ENCODE measurements at places on chromosomes 3 and 15.
A peak's percentile ranks its signal among the peaks of the same experiment; 100 is the strongest.

DNA sequence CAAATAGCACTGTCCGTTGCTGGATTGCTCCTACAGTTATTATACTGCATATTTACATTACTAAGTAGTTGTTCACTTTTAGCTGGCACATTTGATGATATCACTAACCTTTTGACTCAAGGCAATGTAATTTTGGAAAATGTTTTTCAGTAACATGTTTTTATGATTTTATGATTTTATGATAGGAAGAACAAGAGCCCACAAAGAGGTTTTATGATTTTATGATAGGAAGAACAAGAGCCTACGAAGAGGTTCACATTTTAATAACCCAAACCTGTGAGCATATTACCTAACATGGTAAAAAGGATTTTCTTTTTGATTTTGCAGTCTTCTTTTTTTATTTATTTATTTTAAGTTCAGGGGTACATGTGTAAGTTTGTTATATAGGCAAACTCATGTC lies 172.3 kb upstream of the TPM1 start:
- no peak for DNase-seq

DNA sequence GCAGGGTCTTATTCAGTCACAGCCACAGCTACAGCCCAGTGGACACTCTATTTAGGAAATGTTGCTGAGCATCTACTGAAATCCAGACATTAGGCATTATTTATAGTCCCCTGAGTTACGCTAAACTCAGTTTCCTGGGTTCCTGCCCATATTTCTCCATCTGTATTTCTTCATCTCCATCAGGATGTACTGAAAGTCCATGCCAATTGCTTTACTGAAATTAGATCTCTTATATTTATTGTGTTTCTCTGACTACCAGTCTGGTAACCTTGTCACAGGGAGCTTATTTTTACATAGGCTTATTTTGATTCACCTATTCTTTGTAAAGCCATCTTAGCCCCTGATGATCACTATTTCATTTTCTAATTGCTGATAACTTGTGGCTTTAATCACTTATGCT lies 223.9 kb downstream of the TLE3 start:
- no peak for DNase-seq

DNA sequence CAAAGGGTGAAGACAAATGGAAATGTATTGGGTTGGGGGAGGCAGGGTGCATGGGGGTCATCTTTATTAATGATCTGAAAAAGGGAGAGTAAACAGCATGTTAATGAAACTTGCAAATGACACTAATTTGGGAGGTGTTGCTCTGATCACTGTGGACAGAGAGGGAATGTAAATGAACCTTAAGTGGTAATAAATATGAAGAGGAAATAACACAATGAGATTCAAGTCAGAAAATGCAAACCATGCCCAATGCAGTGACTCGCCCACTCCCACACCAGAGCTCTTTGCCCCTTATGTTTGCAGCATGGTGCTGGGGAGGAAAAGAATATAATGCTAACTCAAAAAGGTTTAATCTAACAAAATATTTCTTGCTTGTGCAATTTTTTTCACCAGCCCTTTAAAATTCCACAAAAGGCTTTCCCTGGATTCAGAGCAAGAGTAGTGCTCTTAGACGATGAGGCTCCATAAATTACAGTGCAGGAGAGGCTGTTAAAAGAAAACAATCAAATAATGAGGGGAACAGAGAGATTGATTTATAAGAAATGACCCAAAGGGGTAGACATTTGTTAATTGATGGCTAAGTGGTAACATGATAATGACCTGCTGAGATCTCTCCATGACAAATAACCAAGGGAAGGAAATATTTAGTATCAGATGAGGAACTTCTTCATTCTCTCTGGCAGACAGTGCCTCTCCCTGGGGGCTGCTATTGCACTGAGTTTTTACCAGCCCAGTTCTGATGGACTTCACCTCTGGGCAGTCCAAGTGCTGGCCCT lies 210.0 kb upstream of the PPP2R3A start:
- no peak for DNase-seq

- DNase-seq: no peak
Measured at GRCh38 chr15:27965546-27965945, 133.6 kb downstream of the OCA2 start.

DNA sequence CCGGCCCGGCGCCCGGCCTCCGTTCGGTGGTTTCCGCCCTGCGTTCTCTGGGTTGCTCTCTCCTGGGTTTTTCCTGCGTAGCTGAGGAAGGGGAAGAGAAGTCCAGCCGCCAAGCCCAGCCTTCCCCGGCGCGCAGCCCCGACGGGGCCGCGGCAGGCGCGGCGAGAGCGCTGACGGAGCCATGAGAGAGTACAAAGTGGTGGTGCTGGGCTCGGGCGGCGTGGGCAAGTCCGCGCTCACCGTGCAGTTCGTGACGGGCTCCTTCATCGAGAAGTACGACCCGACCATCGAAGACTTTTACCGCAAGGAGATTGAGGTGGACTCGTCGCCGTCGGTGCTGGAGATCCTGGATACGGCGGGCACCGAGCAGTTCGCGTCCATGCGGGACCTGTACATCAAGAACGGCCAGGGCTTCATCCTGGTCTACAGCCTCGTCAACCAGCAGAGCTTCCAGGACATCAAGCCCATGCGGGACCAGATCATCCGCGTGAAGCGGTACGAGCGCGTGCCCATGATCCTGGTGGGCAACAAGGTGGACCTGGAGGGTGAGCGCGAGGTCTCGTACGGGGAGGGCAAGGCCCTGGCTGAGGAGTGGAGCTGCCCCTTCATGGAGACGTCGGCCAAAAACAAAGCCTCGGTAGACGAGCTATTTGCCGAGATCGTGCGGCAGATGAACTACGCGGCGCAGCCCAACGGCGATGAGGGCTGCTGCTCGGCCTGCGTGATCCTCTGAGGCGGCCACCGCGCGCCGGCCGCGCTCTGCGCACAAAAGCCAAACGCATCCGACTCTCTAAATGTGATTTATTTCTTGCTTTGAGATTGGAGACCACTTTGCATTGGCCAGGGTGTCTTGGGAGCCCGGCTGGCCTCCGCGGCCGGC lies 727 bp downstream of the RAP2B start:
- peak; percentile 58 for DNase-seq

DNA sequence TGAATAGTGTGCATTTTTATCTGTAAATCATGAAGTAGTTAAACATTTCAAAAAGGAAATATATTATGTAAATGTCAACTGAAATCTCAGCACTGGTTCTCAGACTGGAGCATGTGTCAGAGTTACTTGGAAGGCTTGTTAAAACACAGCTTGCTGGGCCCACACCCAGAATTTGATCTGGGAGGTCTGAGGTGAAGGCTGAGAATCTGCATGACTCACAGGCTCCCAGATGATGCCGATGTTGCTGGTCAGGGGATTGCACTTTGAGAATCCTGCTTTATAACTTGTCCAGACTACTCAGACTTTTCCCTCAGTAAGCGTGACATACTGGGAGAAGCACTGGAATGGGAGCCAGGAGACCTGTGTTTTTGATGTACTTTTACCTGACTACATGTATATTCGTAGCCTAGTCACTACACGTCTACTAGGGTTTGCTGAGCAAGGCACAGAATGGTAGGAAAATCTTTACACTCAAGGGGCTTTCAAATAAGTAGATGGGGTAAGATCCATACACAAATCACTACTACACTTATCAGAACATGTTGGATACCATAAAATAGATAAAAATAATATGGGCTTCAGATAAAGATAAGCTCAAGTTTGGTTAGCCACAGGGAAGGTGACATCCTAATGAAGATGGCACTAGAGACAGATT lies 77.1 kb upstream of the MEX3B start:
- DNase-seq: no peak

DNA sequence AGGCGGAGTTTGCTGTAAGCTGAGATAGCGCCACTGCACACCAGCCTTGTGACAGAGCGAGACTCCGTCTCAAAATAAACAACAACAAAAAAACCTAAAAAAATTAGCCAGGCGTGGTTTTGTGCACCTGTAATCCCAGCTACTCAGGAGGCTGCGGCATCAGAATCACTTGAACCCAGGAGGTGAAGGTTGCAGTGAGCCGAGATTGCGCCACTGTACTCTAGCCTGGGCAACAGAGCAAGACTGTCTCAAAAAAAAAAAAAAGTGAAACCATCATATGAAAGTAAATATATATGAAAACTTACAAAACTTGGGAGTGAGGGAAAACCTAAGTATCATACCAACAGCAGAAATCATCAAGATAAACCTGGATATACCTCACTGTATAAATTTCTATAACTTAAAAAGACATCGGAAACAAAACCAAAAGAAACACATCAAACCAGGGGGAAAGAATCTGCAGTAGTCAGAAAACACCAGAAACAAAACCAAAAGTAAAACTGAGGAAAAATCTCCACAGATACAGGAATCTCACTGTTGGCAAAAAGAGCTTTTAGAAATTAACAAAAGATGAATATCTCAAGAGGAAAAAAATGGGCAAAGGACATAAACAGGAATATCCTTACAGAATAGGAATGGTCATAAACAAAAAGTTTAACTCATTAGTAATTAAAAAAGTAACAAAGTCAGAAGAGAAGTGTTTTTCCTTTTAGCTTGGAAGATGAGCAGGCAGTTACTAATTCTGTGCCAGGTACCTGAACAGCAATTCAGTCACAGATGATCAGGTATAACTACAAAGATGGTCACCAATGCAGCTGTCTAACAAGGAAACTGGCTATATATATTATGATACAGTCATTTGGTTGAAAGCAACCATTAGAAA lies 41.3 kb downstream of the ETV5 start:
- DNase-seq: no peak

DNA sequence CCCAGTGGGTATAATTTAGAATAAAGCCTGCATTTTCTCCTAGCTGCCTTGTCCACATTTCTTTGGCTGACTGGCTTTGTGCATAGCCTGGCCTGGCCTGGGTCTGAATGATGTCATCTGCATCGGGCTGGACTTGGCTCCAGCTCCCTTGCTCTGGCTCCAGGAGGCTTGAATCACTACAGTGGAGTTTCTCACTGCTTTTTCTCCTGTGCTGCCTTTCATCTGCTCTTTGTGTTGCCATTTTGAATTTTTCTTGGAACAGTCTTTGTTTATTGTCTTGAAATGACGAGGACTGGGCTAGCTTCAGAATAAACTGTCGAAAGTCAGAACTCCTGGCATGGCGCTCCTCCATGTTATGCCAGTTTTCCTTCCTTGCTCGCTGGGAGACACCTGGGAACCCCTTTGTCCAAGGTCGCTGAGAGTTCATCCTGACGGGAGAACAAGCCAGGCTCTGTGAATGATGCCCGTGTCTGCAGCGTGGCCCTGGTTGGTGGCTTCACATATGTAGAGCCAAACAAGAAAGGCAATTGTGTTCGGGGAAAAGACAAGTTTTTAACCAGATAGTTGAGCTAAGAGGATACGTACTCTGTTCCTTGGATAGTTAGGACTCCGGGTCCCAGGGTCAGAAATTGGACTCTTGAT lies 258.9 kb downstream of the PDZRN3 start:
- DNase-seq: no peak

DNA sequence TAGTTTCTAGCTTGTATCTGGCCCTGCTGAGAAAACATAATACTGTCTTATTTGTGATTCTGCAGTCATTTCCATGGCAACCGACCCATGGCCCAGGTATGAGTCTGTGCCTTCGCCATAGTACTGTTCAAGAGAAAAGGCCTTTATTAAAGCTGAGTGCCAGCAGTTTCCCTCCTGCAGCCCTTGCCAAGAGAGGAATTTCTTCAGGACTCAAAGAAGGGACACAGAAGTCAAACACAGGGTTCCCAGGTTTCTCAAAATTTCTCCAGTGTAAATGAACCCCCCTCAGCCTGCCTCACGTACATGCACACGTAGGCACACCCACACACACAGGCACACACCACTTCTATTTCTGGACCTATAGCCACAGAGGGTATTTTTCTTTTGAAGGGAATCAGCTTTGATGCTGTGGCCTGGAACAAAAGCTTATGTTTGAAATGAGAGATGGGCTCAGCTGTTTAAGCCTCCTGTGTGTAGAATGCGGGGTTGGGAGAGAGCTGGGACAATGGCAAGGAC lies 269.2 kb downstream of the PDCD6IP start:
- no peak for DNase-seq

DNA sequence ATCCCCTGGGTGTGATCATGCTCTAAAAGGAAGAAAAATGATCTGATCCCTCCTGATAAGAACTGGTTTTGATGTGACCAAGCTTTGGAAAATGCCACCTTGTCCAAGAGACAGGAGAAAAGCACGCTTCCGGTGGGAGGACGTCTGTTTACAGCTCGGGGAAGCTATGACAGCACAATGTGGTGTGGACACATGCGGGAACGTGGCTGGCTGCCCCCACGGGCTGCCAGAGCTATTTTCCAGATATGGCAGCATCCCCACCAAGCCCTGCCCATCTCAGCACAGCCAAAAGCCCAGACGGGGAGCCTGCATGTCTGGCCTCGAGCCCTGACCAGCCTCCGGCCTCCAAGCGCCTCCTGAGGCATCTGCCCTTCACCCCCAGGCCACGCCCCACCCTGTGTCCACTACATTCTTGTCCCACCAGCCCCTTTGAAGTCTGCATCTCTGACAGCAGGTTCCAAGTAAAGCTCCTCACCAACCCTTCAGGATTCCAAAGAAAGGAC lies 63.2 kb upstream of the HRH1 start:
- DNase-seq: no peak

DNA sequence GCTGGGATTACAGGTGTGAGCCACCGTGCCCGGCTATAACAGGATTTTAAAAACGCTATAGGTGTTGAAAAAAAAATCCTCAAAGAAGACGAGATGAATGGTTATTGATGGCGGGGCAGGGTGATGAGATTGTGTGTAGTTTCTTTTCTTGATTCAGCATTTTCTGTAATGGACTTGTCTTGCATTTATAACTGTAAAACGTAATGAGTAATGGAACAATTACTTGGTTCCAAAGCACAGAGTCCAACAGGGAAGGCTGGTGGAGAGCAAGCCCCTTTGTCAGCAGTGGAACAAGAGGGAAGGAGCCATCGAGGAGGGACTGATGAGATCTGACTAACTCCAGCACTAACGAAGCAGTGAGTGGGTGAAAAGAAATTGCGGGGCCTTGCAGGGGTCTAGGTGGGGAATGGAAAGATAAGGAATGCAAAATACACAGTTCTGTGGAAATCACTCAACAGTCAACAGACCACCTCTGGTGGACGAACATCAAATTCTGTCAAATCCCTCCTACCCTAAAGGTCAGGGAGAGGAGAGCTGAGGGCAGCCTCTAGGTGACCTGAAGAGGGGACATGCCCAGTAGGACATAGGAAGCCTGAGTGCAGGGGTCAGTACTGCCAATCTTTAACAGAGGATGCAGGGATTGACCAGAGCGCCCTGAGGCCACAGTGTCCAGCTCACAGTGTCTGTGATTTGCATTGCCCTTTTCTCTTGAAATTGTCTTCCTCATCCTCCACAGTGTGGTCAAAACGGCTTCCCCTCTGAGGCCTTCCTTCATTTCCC lies 23.1 kb upstream of the CDCP1 start:
- DNase-seq: no peak

DNA sequence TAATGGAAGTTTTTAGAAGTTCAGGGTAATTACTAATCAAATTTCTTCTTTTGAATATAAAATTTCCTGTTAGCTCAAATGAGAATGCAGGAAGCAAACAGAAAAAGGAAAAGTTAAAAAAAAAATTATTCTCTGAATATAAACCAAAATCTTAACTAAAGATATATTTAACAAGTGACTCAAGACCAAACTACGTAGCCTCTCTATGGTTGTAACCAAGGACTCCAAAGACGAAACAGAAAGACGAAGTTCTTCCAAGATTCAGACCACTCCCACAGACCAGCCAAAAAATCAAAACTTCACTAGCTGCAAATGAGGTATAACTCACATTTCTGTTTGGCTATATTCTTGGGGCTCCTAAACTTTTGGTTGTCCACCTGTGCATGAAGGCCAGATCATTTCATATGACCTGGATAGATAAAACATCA lies 846.5 kb upstream of the ALCAM start:
- DNase-seq: no peak

- DNase-seq: peak; percentile 73
Measured at GRCh38 chr3:38521391-38521987, 25.3 kb downstream of the EXOG start.

- no peak for DNase-seq
Measured at GRCh38 chr15:58081456-58081855, 15.9 kb upstream of the ALDH1A2 start.
